NCI-H748 treated with DMSO at 0.1 percent for 48 hours (cell line): ENCODE measurements at places on chromosomes 11 and 22.

- no peak for DNase-seq
Measured at GRCh38 chr11:124143034-124143433, 27.8 kb downstream of the VWA5A start.

DNA sequence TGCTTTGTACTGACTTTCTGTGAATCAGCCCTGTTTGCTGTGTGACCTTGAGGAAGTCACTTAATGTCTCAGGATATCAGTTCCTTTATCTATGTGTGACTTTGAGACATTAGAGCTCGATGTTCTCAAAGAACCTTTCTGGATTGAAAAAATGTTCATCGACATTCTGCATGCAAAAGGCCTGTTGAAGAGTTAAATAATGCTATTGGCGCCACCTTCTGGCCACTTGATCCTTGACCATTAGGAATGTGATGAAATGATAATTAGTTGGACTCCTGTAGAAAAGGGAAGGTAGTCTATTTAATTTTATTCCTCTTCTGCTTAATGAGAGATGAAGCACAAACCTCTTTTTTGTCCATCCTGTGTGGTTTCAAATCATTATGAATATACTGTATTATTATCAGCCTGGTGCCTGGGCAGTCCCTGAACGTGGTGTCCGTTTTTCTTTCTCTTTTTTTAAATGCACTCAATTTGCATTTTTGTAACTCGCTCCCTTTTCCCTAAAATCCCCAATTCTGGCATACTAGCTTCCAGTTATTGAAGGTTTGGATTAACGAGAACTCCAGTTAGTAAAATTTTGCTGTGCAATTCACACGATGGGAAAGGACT, 20.7 kb downstream of the ELF5 start:
- peak; percentile 46 for DNase-seq

DNA sequence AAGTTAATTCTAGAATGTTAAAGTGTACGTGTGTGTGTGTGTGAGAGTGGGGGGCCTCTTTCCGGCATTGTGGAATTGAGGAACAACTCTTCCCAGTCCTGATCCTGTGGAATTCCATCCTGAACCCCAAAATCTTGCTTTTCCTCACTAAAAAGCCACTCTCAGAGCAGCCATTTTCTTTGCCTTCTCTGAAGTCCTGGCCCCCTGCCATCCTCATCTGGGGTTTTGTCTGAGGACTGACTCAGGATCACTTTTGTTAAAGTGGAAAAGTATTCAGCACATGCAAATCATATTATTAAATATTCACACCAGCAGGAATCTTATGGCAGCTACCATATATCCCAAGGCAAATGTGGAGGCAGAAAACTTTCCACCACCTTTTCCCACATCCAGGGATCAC, 3.8 kb downstream of the SCN4B start:
- no peak for DNase-seq

- no peak for DNase-seq
Measured at GRCh38 chr11:6307876-6308275, 12.4 kb downstream of the CAVIN3 start.

DNA sequence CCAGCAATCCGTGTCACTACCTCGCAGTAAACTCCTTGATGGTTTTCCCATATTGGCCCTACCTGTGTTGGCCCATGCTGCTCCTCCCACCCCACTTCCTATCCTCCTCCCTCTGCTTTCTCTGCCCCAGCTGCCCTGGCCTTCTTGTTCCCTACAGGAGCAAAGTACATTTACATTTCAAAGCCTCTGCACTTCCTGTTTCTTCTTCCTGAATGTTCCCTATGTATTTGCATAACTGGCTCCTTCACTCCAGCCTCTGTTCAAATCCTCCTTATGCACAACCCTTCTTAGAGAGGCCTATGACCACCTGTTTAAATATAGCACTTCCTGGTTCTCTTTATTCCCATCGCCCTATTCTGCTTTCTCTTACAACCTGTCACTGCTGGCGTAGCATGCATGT, 62.2 kb downstream of the PARVA start:
- peak; percentile 2 for DNase-seq

GRCh38 chr11:125621995-125622394, 3.0 kb upstream of the CHEK1 start:
- DNase-seq, result no peak

GRCh38 chr11:35116245-35116644, 22.7 kb upstream of the CD44 start:
- DNase-seq, result no peak

- DNase-seq, result peak; percentile 3
Measured at GRCh38 chr11:83827940-83828554, 541.9 kb upstream of the CCDC90B start.

DNA sequence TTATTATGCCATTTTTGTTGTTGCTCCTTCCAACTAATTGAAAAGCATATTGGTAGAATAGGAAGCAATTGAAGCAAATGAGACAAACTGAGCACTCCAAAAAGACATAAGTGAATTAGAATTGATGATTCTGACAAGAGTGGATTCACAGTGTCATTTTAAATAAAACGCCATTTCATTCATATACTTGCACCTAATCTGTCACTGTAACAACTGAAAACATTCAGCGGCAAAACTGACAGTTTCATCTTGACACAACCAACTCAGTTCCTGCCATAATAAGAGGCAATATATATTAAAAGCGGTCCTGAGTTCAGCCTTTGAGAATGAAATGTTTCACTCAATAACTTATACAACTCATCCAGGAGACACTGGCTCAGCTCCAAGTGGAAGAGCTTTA, 306.8 kb downstream of the CNTN5 start:
- no peak for DNase-seq

DNA sequence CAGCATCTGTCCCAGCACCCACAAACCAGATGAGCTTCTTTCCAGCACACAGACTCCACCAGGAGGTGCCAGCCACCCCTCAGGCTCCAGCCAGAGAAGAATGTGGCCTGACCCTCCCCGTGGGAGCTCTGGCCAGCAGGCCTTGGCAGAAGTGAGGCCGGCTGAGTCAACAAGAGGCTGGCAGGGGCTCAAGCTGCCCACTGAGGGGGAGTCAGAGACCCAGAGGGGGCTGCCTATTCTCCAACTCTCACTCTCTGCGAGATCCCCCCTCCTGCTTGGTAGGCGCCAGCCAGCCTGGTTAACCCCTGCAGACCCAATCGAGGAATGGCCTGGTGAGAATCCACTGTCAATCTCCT, 10.6 kb upstream of the CDC42EP1 start:
- DNase-seq, result no peak

DNA sequence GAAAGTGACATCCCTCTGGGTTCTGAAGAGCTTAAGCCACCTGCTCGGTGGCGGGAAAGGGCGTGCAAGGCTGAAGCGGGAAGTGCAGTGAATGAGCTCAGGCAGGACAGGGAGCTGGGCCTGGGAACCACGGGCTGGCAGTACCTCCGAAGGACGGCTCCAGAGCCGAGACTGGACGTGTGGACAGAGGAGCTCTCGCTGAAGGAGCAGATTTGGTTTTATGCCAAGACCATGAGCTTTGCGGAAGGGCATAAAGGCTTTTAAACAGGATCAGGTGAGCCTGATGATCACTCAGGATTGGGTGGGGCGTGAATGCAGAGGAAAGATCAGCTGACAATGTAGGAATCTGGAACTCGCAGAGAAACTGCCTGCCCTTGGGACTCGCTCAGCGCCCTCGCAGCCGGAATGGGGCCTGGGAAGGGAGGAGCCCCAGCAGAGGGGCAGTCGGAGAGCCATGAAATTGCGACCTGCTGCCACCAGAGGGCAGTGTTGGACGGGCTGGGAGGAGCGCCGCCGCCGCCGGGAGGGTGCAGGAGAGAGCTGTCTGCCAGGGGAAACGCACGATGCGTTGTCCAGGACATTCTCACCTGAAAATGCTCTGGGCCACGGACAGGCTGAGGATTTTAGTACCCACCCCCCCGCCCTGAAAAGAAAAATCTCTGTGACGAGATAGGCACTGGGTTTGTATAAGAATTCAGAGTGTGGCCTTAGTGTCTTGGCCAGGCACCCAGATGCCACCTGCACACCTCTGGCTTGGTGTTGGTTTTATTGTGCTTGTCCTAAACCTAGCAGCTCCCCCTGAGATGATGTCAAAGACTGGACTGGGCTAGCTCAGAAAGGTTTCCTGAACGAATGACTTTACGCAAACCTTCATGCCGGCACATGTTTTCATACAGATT, 324.4 kb downstream of the NTM start:
- DNase-seq, result peak; percentile 70

DNA sequence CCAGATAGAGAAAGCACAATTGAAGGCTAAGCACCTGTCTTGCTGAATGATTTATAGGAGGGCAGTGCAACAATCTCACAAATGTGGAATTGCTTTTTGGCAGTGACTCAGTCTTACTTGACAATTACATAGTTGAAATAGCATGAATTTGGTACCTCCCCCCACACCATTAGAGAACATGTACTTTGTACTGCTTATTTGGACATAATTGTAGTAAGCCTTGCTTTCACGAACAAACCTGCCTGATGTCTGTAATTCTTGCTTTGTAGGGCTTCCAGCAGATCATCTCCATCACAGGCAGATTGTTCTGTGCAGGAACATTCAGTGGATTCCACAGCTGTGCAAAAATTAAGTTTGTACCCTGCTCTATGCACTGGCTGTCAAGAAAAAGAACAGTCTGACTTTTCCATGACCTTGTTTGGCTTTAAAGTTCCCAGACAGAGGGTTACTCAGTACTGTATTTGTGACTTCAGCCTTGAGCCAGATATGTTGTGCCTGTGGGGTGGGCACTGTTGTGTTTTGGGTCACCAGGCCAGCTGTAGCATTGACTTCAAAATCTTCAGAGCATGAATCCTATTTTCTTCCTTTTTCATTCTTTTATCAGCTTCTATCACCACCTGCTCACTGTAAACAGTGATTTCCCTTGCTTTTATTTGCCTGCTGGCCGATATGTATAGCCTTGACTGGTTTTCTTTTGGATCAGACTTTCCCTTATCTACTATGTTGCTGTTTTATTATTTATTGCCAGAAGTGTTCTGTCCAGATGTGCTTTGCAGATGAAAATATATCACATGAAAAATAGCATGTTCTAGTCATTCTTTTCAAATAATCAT, 941.0 kb upstream of the CHORDC1 start:
- peak; percentile 13 for DNase-seq

DNA sequence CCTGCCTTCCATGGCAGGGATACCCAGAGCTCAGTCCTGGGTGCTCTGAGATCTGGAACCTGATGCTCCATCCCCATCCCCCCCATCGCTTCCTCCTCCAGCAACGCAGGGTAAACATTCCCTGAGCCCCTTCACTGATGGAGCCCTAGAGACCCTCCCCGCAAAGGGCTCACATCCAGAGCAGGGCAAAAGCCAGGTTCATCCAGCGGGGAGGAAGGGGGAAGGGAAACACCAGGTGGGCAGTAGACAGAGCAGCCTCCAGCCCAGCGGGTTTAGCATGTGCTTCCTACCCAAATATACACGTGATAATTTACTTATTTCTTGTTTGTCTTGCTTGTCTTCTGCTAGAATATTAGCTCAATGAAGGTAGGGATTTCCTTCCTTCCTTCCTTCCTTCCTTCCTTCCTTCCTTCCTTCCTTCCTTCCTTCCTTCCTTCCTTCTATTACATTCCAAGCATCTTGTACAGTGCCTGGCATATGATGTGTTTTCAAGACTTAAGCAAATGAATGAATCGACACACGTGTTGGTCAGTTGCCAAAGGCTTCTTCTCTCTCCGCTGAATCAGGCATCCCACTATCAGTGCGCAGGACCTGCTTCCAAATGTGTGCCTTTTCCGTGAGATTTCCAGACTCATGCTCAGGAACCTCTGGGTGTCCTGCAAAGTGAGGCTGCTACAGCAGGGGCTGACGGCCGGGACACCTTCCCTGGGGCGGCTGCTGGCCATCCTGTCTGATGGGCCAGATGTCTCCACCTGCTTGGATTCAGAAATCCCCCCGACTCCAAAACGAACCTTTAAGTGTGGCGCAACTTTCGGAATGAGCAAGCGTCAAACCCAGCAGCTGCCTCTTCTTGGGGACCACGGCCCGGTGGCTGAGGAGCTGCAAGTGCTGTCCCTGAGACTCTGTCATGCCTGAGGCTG, 955.1 kb downstream of the BRD1 start:
- no peak for DNase-seq

GRCh38 chr22:36010882-36011281, 17.7 kb downstream of the RBFOX2 start:
- no peak for DNase-seq

DNA sequence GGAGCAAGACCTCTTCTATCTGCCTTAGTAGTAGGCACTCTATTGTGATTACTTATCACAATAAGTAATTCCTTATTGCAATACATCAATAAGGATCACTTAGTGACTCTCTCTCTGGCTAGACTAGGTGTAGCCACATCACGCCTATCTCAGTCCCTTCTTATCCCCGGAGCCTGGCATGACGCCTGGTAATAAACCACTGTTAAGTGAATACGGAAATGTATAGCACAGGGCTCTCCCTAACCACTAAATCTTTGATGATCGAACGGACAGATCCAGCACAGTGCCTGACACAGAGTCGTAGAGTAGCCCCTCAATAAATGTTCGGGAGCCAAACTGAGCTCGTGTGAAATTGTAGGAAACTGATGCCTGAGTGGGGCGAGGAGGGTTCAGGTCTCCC, 143.3 kb downstream of the FBXO7 start:
- no peak for DNase-seq
